ENCODE measurements at places on chromosomes 2 and 18.

- no peak for DNase-seq
These were observed 1614.1 kb upstream of the TMEFF2 start for GRCh38 chr2:193808877-193809276.

DNA sequence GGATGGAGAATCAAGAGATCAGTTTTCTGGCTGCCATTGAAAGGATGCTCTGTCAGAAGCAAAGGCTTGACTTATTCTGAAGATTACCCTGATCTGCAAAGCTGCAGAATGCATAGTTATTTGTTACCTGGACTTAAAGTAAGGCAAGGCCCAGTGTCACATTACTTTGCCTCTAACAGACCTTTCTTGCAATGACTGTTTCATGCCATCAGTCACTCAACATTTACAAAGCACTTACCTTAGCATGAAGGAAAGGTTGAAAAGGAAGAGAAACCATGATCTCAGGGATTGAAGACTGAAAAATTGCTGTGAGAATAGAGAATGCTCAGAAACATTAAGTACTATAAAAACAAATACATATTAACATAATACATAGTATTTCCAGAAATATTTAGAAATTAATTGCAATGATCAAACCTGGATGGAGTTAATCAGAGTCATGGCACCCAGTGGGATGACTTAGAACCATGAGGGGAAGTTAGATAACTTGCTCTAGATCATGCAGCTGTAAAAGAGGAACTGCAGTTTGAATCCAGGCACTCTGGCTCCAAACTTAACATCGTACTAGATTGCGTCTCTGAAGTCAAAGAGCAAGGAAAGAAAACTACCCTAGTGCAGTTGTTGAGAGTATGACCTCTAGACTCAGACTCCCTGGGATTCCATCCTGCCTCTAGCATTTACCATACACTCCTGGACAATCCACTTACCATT is 26.5 kb upstream of the FAM117B start:
- DNase-seq: peak; percentile 18

DNA sequence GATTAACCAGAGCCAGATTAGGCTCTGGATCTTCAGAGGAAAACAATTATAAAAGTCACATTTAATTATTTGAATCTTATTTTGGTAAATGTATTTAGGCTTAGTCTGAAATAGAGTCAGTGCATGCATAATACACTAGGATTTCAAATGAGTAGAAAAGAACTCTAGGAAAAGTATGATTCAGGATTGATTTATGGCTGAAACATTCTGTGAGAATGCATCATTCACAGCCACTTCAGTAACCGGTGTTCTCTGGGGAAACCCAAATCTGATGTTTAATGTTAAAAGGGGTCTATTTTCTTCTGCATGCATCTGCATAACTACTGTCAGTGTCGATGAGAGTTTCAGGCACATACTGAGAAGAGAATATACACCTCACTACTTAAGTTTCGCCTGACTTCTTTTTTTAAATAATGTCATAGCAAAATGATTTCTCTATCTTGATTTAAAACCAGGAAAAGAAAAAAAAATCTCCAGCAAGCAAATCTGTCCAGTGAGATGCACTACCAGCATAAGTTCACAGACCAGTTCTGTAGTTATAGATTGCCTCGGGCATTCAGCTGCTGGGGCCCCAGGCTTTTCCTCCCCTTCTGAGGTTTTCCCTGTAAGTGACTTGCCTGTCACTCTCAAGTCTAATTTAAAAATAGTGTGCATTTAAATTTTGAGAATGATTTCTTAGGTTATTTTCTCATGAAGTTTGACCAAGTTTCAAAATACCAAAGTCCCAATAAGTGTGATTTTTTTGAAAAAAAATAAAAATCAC is 501.5 kb downstream of the NR4A2 start:
- no peak for DNase-seq

- no peak for DNase-seq
These were observed 188.9 kb downstream of the NDUFA10 start for GRCh38 chr2:239836021-239836765.

DNA sequence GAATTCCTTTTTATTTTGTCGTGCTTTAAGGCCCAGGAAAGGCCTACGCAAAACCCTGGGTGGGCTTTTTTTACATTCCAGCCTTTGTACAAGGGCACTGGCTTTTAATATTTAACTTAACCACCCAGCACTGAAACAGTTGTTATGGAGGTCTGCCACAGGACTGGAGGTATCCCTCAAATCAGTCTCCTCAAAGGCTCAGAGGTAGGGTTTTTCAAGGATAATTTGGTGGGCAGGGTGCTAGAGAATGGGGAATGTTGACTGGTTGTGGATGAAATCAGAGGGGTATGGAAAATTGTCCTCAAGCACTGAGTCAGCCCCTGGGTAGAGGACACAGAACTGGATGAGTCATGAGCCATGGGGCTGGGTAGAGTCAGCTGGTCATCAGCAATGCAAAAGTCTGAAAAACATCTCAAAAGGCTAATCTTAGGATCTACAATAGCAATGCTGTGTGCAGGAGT is 443.1 kb downstream of the THSD7B start:
- DNase-seq: no peak

DNA sequence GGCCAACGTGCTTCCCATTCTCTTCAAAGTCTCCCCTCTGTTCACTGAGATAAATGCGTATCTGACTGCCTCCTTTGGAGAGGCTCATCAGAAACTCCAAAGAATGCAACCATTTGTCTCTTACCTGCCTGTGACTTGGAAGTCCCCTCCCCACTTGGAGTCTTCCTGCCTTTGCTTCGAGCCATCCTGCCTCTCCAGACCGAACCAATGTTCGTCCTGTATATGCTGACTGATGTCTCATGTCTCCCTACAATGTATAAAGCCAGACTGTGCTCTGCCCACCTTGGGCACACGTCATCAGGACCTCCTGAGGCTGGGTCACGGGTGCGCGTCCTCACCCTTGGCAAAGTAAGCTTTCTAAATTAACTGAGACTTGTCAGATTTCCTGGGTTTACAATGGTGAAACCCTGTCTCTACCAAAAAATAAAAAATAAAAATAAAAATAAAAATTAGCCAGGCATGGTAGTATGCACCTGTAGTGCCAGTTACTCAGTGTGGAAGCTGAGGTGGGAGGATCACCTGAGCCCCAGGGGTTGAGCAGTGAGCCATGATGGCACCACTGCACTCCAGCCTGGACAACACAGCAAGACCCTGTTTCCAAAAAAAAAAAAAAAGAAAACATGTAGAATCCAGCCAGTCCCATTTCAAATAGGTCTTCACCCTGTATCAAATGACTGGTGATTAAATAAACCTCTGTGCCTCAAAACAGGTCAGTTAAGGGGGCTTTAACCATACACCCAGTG is 29.0 kb downstream of the HDLBP start:
- no peak for DNase-seq

DNA sequence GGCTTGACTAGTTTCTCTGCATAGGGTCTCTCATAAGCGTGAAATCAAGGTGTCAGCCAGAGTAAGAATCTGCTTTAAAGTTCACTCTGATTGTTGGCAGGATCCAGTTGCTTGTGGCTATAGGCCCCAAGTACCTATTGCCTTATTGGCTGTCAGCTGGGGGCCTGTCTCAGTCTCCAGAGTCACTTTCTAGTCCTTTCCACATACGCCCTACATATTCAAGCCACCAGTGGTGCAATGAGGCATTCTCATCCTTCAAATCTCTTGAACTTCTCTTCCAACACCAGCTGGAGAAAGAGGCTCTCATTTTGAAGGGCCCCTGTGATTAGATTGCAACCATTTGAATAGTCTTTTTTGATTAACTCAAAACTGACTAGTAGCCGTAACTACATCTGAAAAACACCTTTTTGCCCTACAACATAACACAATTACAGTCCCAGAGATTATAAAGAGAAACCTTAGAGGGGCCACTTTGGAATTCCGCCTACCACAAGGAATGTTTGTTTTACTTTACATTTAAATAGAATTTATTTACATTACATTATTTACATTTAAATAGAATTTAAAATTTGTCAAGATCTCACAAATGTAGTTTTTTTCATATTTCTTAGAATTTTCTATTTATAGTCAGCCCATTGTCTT is 520.1 kb downstream of the DSC3 start:
- no peak for DNase-seq

- no peak for DNase-seq
These were observed 9.5 kb downstream of the CERS6 start for GRCh38 chr2:168465594-168465993.

GRCh38 chr2:219919506-219919905 is 292.1 kb downstream of the SLC4A3 start:
- no peak for DNase-seq

GRCh38 chr18:58687871-58688308 is 16.6 kb downstream of the MALT1 start:
- peak; percentile 56 for DNase-seq

- peak; percentile 59 for DNase-seq
These were observed 814 bp downstream of the FZD7 start for GRCh38 chr2:202034249-202035088.
